ENCODE measurements at places on chromosomes 3 and 15.

DNA sequence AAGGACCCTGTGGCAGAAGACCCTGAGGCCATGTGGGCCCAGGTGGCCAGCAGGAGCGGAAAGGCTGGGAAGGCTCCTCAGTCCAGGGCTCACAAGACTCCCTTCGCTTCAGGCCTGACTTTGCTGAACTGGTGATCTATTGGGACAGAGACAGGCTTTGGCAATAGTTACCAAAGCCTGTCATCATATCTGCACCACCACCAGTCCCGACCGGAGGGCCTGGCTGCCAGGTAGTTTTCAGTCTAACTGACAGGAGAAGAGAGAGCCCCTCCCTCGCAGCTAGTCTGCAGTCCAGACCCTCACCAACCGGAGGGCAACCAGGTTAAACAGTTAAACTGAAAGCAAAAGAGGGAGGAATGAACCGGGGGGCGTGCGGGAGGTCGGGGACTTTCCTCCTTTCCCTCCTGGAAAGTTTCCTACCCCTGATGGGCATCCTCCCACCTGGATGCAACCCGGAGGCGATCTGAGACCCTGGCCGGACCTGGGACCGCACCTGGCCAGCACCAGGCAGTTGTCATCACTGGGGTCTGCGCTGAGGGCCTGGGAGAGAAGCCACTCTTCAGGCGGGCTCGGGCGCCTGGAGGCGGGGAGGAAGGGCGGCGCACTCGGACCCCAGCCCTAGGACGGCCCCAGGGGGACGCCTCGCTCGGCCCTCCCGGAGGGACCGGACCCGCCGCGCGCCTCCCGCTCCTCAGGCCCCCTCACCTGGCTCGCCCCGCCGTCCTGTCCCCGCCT is 435 bp downstream of the RAB27A start:
- DNase-seq: no peak

DNA sequence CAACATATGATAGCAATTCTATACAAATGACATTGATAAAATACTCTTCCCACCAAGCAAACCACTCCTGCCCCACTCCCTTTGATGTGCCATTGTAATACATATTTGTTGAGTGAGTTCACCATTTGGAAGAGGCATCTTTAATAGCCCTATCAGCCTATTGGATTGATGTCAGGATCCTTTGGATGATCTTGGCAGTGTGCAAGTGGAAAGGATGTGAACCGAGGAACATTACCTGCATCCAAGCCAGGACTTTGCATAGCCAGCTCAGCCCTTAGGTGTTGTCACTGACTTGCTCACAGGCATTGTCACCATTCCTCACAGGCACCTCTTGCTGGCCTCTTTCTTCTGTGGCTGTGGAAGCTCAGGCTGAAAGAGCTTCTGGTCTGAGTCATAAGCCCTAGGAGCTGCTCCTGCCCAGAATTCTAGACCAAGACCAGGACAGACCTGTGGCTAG is 16.5 kb upstream of the TIMP4 start:
- no peak for DNase-seq

GRCh38 chr3:140509534-140509933 is 168.3 kb upstream of the TRIM42 start:
- DNase-seq: no peak

DNA sequence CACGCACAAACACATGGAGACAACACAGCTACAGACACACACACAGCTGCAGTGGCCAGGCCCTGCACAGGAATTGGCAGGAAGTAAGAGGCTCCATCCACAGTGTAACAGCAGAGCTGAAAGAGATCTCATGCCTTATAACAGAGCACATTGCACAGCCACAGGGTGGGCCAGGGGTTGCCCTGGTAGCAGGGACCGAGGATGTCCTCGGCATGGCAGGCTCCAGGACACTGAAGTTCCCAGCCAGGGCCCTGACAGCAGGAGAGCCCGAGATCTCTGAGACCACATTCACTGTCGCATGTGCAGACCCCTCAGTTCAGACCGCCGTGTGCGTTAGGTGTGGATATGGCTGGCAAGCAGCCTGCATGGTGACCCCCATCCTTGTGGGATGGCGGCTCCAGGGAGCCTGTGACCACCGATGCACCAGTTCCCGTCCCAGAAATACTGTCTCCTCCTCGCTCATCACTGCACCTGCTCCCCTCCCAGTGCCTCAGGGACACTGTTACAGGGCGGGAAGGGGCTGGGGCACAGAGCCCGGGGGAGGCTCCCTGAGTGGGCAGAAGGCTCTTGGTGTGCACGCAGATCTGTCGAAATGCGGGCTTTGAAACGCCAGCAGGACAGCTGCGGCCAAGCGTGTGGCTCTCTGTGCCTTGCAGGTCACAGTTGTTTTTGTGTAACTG is 1.5 kb upstream of the OCA2 start:
- no peak for DNase-seq

DNA sequence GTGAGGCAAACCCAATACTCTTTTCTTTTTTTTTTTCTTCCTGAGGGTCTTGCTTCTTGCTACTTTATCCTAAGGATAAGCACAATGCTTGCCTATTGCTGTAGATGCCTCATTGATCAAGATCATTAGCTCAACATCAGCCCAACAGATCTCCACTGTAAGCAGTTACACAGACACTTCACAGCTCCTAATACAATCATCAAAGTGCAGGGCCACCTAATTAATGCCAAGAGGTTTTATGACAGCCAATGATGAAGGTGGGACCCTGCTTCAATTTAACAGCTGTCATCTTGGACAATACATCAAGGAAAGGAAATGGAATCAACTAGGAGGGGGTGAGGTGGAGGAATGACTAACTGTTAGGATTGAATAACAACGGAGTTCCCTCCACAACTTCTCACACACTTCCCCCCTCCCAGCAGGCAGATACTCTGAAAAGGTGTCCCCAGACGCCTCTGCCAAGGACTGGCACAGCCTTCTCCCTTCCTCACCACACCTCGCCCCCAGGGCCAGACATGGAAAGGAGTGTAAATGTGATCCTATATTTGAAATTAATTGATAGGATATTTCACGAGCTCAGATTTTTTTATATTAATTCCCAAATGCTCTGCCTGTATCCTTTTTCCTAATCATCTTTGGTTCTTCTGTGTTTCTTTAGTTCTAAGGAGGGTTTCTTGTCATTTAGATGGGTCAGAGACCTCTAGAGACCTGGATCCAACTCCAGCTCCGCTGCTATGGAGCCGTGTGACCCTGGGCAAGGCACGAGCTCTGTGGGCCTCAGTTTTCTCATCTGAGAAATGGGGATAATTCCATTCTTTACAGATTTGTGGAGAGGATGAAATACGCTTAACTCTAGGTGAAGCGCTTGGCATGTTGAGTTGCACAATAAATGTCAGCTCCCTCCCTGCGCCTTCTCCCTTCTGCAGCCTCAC is 1.2 kb downstream of the DCLK3 start:
- no peak for DNase-seq

DNA sequence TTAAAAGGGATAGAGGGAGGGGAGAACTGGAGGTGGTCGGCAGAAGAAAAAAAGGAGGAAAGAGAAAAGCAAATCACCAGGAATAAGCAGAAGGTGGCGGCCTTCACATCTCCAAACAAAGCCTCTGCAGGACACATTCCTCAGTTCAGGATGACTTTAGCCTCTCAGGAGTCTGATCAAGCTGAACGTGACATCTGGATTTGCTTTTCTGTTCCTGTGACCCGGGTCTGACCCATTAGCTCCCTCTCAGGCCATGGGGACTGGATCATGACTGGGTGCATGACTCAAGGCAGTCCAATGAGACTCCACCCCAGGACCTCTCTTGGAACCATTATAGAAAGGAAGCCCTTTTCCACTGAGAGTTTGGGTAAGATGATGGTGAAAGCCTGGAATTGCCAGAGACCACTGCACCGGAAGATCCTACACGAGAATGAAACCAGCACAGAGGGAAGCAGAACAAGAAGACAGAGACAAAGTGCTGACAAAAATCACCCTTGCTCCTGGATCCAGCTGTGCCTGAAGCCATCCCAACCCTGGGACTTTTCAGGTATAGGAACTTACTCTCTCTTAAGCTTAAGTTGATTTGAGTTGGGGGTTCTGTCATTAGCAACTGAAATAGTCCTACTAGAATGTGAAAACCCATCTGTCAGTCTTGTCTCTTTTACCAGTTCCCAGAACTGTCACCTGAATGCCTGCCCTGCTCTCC is 45.4 kb upstream of the RAD18 start:
- DNase-seq: no peak

- DNase-seq: no peak
Observed at GRCh38 chr3:53856964-53857363, 10.6 kb downstream of the IL17RB start.
